Psoas muscle (tissue), 8 donors: ENCODE measurements at places on chromosomes 4 and X. TPM values are rescaled to one million over a fixed set of nuclear protein-coding genes. Genes with fewer than 3 reads are reported as not detected.

GRCh38 chr4:8607603-8608481 is 15.3 kb downstream of the CPZ start:
- no peak for DNase-seq

- peak; percentile 20 for DNase-seq
These were observed 140.7 kb downstream of the TMEM164 start for GRCh38 chrX:110143454-110144210.

TMPRSS11D gene
- total RNA-seq = not detected

GRCh38 chr4:183362916-183363542 is 40.8 kb upstream of the CLDN24 start:
- DNase-seq = no peak

UCHL1 gene
- total RNA-seq = 22.0 TPM

DNA sequence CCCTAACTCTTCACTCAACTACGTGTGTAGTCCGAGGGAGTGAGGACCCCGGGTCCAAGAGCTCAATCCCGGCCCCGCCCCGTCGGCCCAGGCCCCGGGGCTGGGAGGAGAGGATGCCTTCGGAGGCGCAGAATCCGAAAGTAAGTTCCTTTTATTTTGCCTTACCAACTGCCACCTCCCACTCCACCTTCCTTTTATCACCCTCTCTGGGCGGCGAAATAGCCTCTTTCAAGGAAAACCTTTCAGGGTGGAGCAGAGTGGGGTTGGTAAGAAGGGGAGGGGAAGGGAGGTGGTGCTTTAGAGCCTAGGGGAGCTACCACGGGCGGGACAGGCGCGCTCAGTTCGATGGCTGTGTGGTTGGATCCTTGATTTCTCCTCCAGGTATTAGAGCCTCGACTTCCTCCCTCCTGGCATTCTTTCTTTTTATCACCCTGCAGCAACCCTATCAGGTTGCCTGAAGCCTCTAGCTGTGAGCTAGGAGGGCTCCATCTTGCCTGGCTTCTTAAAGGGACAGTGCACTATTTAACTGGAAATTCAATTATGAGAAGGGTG is 191.2 kb downstream of the RRAGB start:
- DNase-seq = no peak

DNA sequence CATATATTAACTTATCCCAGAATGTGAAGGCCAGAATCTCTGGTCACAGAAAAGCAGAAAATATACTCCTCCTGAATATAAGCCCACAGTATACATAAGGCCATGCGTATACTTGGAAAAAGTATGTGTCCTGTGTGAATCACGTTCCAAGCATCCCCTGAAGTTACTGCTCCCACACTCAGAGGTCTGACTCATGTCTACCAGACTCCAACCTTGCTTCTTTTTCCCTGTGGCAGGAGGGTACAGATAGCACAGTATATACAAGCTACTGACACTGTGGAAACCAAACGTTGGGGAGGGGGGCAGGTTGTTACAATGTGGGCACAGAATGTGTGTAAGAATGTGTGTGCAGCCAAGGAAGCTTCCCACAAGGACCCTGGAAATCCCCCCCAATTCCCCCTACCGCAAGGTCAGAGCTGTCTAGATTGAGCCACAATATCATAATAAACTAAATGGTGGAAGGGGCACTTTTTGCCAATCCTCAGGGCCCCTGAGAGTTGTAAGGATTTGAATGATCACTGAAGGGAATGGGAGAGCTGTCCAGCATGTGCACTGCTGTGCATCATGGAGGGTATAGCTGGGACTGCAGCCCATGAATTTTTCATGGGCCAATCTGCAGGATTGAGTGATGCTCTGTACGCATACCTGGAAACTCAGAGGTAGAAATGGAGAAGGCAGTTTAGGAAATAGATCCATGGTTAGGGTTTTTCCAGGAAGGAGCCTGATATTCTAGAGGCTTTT is 7.4 kb upstream of the RELL1 start:
- no peak for DNase-seq

- DNase-seq = no peak
These were observed 48.5 kb downstream of the ZCCHC12 start for GRCh38 chrX:118872102-118872566.

DNA sequence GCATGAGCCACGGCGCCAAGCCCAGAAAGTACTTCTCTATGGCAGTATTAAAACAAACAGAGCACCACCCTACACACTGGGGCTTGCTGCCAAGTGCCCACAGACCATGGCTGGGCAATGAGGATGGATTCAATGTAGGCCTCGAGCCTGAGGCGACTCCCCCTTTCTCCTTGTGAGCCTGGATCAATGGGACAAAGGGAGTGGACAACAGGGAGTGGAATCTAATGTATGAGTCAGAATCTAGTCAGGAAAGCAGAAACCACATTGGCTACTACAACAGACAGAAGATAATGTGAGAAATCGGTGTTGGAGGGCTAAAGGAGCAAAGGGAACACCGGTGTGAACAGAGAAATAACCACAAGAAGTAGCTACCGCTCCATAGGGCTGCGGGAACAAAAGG is 37.7 kb upstream of the OCIAD2 start:
- DNase-seq = no peak

DNA sequence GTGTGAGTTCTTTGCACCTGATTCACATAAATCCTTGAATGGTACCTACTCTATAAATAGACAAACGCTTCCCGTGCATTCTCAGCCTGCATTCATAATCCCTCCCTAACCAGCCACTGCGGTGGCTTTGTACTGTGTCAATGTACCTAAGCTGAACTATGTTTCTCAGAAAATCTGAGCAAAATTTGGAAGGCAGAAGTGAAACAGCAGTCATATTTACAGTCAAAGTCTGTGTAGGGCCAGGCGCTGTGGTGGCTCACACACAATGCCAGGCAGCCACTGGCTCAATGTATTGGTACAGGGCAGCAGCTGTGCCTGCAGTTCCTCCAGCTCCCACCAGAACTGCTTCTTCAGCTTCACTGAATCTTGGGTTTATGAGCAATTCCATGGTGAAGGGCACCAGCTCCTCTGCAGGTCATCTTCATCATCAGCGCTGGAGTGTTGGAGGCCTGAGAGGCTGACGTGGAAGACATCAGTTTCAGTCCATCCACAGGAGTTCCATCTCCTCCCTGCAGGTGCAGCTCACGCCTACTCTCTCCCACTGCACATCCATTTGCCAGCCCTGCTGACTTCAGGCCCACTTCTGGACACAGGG is 32.3 kb upstream of the IRF2 start:
- DNase-seq = peak; percentile 53

DNA sequence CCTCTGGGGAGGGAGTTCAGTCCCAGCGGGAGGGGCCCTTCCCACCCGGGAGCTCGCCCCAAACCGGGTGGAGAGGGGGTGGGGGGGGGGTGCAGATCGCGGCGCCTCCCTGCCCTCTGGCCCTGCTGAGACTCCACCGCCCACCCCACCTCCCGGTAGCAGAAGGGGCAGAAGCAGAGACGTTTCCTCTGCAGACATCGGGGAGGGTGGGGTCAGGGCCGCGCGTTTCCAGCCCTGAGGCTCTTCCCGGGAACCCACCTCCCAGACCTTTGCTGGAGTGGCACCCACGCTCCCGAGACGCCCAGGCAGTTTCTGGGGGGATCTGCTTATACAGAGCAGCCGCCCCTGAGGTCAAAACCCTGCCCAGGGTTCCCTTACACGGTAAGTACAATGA is 30.2 kb downstream of the CPLX1 start:
- no peak for DNase-seq

RGN gene
- total RNA-seq = 4.4 TPM

GRCh38 chr4:77852892-77853495 is 9.6 kb upstream of the MRPL1 start:
- DNase-seq = no peak

DNA sequence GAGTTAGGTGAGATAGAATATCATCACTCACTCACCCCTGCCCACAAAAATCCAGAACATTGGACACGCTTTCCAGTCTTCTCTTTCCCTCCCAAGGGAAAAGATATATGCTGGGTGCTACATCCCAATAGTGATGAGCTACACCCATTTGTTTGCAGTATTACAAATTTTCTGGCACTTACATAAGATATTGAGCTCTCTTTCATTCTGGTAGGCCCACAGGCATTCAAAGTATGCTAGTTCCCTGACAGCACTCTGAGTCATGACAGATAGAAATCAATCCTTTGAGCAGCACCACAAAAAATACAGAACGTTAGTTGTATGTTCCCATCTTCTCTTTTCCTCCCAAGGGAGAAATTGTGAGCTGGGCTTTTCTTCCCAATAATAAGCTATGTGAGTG is 477.6 kb upstream of the GRID2 start:
- DNase-seq = no peak

GRCh38 chr4:7331682-7332000 is 103.1 kb downstream of the PSAPL1 start:
- peak; percentile 45 for DNase-seq

OPHN1 gene
- total RNA-seq = 3.2 TPM

GRCh38 chr4:2662598-2662997 is 93.5 kb downstream of the TNIP2 start:
- no peak for DNase-seq

CFP gene
- total RNA-seq = 1.5 TPM

DNA sequence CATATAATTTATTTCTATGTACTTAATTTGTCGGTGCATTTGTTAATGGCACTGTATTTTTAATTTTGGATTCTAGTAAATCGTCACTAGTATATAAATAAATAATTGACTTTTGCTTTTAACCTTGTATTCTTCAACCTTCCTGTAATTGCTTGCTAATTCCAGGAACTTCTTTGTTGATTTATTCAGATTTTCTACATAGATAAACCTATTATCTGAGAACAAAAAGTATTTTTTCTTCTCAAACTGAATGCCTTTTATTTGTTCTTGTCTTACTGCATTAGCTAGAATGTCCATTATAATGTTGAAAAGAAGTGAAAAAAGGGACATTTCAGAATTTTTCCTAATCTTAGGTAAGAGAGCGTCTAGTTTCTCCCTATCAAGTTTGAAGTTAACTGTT is 839.1 kb downstream of the SH3BGRL start:
- no peak for DNase-seq
